LHCN-M2 (cell line): ENCODE measurements at places on chromosomes 2 and 18. TPM values are rescaled to one million over a fixed set of nuclear protein-coding genes. Genes with fewer than 3 reads are reported as not detected.

DNA sequence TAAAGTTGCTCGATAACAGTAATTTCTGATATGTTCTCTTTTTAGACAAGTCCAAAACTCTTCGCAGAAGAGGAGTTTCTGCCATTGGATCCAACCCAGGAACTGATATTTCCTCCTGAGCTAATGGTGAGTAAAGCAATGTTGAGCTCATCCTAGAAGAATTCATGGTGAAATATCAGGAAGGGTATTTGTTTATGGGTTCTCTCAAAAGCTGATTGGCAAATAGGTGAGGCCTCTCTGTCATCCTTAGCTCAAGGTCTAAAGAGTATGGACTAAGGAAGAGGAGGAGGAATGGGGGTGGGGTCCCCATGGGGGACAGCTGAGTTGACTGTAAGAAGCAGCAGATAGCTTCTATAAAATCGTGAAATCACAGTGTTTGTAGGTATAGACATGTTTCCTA lies 18.2 kb downstream of the AOX1 start:
- DNase-seq: peak; percentile 62

DNA sequence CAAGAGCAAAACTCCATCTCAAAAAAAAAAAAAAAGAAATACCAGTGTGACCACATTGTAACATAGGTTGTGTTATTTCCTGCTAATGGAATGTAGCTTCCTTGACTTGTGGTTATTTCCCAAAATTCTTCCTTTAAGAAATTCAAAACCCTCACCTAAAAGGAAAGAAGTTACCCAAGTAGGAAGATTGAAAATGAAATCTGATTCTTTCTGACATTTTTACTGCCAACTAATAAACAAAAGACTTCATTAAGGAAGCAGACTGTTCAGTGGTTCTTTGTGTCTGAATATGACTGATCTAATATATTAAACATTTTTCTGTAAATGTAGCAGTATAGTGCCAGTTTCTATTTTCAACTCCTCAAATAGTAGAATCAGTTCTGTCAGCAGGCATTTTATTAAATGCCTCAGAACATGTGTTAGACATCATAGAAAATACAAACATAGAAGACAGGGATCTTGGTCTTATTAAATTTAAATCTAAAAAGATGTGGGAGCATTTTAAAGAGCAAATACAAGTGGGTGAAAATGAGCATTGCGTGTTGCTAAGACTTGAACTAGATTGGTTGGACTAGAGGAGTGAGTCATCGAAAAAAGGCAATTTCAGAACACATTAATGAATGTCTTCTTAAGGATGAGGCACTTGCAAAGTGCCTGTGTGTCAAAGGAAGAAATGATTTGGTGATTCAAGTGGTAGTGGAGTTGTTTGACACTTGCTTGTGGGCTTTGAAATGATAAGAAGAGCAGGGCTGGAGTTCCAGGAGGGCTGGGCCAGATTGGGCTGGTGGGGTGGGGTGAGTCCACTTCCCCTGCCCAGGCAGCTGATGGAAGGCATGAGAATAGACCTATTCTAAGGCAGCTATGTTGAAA lies 53.4 kb downstream of the PKP4 start:
- no peak for DNase-seq

GRCh38 chr2:102789349-102790090 lies 27.7 kb downstream of the TMEM182 start:
- DNase-seq: no peak

- no peak for DNase-seq
These were observed 28.4 kb upstream of the UGGT1 start for GRCh38 chr2:128062571-128062970.

- DNase-seq: peak; percentile 96
These were observed 69.6 kb downstream of the POLR1A start for GRCh38 chr2:86035883-86036668.

Gene PDCD1
- not detected in 2 replicates for total RNA-seq
